Stimulated activated CD4-positive, alpha-beta T cell treated with anti-CD3 and anti-CD28 coated beads, Interleukin-2, amount 100 ng/mL, for 24 hours (primary cell): ENCODE measurements at places on chromosomes 5 and 9.

DNA sequence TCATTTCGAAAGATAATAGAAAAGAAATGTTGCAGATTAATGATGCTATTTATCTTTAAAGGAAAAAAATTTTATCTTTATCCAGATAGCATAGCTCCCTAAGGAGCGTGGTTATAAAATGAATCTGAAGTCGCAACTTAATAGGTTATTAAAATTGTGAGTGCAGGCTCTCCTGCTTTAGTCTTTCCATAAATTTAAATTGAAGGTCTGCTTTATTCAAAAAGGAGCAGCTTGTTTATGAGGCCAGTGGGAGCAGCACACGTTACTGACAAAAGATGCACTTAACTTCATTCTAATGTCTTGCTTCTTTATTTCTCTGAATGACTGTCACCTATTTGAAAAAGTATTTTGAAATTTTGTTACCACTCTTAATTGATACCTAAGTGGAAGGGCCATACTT, 95.0 kb downstream of the ZCCHC7 start:
- DNase-seq: no peak

DNA sequence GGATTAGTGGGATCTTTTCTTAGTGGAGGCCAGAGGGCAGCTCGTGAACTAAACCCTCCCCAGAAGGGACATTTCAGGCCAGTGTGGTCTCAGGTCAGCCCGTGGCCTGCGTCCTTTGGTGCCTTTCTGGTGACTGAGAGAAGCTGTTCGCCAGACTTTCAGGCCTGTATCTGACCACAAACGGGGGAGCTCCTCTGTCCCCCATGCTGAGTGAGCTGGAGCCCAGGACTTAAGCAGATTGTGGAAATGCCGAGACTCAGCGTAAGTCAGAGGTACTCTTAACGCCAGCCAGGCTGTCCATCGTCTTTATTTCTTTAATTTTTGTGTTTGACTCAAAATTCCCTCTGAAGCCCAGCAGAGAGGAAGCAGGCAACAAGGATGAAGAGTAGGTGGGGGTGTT, 54.8 kb upstream of the NCS1 start:
- DNase-seq: no peak

- no peak for DNase-seq
These were observed 150.9 kb upstream of the LHFPL2 start for GRCh38 chr5:78799266-78800017.

- no peak for DNase-seq
These were observed 5.9 kb upstream of the C9orf40 start for GRCh38 chr9:74958587-74958986.

DNA sequence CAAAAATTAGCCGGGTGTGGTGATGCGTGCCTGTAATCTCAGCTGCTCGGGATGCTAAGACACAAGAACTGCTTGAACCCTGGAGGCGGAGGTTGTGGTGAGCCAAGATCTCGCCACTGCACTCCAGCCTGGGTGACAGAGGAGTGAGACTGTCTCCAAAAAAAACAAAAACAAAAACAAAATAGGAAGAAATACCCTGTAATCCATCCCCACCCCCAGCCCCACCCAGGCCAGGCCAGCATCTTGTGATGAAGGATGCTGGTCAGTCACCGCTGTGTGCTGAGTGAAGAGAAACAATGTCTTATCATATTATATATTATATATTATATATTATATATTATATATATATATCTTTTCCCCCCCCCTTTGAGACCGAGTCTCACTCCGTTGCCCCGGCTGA, 15.4 kb upstream of the CCIN start:
- DNase-seq: no peak

DNA sequence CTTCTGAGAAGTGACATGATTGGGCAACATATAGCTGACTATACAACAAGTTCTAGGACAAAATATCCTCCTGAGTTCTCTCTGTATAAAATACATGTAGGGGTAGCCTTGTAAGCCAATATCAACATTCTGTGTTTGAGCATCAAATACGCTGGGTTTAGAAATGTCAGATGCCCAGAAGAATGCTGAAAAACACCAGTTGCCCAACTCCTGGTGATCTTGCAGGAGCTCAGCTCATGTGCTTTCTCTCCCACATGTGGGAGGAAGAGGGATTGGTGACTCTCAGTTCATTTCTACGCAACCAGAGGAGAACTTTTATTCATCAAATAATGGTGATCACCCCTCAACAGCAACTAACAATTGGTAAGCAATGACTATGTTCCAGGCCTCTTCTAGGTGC, 810.9 kb upstream of the ACO1 start:
- DNase-seq: no peak

GRCh38 chr5:176908675-176909368, 9.7 kb upstream of the HK3 start:
- no peak for DNase-seq

DNA sequence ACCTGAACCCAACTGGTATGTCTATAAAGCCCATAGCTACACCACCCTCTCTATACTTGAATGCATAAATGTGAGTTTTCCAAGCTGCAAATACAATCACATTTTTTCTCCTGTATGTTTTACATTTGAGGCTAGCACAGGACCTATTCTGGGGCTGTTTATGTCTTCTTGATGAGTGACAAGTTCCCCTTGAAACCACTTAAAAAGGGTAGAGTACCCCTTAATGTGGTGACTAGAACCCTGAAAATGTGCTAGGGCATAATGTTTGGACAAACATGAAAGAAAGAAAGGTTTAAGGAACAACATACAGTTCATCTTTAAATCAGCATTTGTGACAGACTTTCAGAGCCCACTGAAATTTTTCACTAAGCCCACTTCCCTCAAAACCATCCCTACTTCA, 25.2 kb upstream of the GLIS3 start:
- DNase-seq: no peak

DNA sequence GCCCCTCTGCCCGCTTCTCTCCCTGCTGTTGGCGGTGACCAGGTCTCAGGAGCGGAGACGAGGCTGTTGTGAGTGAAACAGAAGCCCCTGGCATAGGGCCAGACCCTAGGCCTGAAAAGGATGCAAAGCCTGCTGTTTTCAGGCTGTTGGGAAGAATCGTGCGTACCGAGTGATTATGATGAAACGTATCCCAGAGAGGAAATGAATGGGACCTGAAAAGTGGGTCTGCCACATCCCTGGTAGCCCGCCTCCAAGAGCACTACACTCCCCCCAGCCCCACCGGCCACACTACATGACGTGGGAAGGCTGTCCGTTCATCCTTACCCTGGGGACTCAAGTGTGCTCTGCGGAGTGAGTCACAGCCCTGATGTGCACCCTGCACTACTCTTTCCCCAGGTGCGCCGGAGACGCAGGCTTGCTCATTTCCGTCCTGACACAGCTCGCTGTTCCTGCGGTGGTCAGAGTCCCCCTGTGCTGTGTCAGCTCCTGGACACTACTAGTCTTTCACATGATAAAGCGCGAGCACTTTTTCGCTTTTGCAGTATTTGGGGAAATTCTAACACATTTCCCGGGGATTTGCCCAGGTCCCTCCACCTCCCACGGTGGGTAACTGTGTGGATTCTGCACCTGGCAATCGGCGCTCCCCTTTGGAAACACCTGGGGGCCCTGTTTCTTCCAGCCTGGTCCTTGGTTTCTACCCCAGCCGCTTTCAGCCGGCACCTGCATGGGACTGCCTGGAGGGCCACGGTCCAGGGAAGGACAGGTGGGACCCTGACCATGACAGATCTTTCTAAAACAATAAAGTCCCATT, 91.5 kb downstream of the ANKRD33B start:
- no peak for DNase-seq

DNA sequence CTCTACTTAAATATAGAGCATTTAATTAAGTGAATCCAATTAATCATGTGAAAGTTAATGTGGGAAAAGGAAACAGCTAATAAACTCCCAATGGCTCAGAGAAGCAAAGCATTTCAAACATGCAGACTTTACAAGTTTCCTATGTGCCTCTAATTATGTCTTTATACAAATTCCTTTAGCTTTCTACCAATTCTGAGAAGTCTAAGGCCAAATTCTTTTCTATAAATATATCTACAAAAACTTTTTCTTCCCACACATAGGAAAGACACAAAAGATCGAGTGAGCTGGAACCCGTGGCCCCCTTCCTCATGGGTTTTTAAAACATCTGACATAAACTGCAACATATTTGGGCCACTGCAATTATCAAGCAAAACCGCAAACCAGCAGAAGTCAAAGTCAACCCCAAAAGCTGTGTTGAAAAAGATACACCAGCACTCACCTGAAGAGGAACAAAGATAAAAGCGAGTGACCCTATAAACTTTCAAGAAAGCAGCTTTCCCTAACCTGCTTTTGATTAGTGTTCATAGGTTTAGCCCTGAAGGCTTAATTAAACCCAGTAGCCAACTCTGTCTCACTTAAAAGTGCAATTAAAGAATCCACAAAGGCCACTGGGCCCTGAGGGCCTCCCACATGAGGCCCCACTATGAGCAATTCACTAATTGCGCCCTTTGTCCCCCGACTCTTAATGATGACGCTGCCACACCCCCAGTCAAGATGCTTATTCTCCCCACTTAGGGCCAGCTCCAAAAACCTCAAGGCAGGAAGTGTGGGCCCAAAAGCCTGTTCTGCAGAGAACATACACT, 12.1 kb downstream of the SEMA5A start:
- DNase-seq: no peak

DNA sequence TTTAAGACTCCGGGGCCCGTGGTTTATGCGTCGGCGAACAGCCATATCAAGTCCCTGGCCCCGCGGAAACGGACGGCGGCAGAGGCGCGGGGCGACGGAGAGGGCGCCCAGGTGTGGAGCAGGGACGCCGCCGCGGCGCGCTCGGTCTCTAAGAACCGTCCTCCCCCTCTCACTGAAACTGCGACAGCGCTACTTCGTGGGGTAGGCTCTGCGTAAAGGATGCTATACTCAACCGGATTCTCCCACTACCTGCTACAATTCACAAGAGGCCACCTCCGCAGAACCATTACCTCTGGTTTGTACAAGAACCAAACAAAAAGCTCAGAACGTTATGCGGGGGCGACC, 404 bp downstream of the MRNIP start:
- DNase-seq: no peak

- DNase-seq: no peak
These were observed 44.9 kb upstream of the LIFR start for GRCh38 chr5:38601133-38601862.

DNA sequence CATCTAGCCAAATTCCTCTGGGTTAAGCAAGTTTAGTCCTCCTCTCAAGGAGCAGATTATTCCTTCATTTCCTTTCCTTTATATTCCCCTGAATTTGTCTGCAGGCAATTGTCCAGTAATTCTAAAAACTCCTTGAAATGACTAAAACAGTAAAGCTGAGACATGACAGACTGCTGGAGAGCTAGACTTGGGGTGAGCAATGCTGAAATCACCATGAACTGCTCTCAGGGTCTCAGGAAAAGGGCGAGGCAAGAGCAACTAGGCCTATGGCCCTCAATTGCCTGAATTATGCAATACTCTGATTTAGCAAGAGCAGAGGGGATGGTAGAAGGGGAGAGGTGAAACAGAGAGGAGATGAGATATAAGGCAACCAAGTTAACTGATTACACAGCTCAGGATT, 172.9 kb upstream of the NREP start:
- DNase-seq: no peak

DNA sequence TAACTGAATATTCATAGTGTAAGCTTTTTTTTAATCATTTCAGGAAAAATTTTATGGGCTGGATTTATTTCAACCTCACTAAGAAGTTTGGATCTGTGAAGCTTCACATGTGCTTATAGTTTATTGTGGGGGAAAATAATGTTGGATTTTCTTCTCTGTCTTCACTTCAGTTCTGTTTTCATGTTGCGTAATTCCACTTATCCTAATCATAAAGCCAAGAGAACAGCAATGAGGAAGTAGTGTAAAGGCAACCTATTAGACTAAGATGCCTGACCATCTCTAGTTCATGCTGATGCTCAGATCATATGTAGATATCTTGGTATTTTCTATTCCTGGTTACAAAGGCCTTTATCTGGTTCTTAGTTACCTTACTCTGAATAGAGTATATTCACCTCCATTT, 50.0 kb downstream of the CD180 start:
- no peak for DNase-seq

- no peak for DNase-seq
These were observed at the start of gene SH3GL2 for GRCh38 chr9:17578911-17579793. Gene SH3GL2, plus strand, starts transcription at chr9:17579066.

GRCh38 chr9:109248133-109248581, 72.7 kb downstream of the EPB41L4B start:
- DNase-seq: no peak

DNA sequence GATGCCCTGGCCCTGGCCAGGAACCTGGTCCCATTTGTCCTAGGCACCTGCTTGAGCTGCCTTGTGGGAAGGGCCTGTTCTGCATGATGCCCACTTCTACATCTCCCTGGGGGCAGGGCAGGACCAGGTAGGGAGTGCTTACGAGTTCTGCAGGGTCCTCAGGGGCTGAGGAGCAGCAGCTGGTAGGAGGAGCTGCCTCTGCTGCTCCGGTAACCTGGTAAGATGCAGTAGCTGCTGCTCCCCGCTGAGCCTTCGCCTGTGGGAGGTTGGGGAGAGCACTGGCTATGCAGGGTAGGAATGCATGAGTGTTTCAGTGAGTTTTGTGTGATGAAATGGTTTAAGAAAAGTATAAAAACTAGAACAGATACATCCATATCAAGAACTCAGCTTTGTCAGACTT, 13.6 kb downstream of the LRRC8A start:
- no peak for DNase-seq

- no peak for DNase-seq
These were observed 380.4 kb upstream of the CTNND2 start for GRCh38 chr5:12284604-12285003.

DNA sequence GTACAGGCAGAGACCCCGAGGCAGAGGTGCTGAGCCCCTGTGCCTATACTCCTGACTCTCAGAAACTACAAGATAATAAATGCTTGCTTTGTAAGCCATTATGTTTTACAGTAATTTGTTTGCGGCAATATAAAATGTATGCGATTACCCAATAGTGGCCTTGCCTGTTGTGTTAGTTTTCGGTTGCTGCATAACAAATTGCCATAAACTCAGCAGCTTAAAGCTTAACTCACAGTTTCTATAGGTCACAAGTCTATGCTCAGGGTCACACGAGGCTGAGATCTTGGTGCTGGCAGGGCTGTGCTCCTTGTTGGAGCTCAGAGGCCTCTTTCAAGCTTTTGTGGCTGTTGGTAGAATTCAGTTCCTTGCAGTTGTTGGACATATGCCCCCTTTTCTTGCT, 114.8 kb downstream of the COL23A1 start:
- no peak for DNase-seq

- DNase-seq: no peak
These were observed 8.2 kb downstream of the OR1K1 start for GRCh38 chr9:122808141-122808540.

- no peak for DNase-seq
These were observed 148.3 kb upstream of the GHR start for GRCh38 chr5:42274913-42275312.

GRCh38 chr9:133075925-133076630, 14.3 kb downstream of the CEL start:
- no peak for DNase-seq

DNA sequence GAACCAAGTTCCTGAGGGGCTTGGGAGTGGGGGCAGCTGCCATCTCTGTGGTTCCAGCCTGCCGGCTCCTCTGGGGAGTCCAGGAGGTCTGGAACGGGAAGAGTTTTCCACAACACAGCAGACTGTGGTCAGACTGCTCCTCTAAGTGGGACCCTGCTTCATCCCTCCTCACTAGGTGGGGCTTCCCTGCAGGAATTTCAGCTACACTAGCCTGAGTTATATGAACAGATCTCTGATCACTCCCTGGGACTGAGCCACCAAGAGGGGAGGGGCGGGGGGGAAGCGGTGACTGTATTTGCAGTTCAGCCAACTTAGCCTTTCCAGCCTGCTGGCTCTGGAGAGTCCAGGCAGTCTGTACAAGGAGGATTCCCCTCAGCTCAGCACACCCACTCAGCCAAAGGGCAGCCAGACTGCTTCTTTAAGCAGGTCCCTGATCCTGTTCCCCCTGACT, 19.4 kb downstream of the DTWD2 start:
- DNase-seq: no peak

GRCh38 chr9:133059623-133060022, 2.2 kb upstream of the CEL start:
- no peak for DNase-seq
